Cardiac fibroblast (primary cell): ENCODE measurements at places on chromosomes 4 and X.

- no peak for DNase-seq
Measured at GRCh38 chr4:55793479-55793878, 26.1 kb upstream of the EXOC1L start.

DNA sequence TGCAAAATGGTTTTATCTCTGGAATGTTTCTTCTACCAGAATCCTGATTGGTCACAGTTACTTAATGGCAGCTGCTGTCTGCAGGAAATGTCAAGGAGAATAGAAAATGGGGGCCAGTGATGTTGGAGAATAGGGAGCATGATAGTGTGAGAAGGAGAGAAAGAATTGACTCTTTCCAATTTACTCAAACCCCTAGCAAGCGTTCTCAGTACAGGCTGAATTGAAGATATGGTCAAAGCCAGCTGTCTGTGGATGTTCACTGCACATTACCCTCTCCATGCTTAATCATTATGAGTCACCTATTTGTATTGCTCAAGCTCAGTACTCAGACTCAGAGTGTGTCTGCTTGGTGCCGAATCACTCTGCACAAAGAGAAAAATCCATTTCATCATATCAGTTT, 57.8 kb upstream of the FAM47B start:
- DNase-seq, result peak; percentile 83

GRCh38 chrX:10395179-10395578, 225.2 kb downstream of the MID1 start:
- DNase-seq, result no peak

- DNase-seq, result peak; percentile 2
Measured at GRCh38 chrX:373641-374471, 12.9 kb downstream of the PPP2R3B start.

GRCh38 chr4:108425988-108426387, 194.4 kb upstream of the RPL34 start:
- DNase-seq, result peak; percentile 71

GRCh38 chr4:23162275-23162674, 469.5 kb downstream of the GBA3 start:
- DNase-seq, result no peak

DNA sequence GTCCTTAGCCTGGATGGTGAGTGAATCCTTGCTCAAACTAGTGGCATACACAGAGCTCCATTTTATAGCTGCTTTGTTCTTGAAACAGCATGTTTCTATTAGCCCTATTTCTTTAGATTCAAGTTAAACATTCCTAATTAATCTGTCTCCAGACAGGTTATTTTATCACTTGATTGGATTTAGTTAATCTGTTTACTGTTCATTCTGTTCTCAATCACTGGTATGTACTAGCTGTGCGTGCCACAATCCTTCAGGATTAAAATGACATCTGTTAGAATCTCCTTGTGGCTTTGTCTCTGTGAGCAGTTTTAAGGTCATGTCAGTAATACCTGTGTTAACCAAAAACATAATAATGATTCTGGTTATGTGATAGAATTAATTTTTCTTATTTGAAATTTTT, 36.5 kb downstream of the PTPN13 start:
- DNase-seq, result no peak

DNA sequence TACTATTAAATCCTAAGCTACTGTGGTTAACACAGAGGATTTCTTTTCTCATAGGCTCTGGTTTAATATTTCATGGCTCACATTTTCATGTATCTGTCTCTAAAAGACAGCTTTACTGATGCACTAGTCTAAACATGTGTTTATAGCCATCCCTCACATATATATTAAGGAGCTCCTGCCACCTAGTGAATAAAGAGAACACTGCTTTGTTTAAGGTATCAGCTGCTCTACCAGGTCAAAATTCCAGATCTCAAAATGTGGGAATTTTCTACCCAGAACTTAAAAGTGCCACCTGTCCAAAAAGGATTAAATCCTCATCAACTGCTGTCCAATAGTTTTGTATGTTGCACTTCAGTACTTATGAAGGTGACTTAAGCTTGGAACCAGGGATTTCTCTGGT, 188.5 kb upstream of the TEX13C start:
- no peak for DNase-seq

DNA sequence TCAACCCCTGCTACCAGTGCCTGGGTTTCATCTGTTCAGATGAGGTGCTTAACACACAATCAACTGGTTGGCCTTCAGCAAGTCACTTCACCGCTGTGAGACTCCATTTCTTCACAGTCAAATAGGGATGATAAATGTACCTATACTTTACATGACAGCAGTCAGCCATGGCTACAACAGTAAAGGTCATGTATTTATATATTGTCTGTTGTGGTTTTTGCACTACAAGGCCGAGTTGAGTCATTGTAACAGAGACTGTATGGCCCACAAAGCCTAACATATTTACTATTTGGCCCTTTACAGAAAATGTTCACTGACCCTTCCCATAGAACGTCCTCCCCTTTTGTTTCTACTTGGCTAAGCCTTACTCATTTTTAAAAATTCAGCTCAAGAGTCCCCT, 404.6 kb upstream of the F9 start:
- no peak for DNase-seq

DNA sequence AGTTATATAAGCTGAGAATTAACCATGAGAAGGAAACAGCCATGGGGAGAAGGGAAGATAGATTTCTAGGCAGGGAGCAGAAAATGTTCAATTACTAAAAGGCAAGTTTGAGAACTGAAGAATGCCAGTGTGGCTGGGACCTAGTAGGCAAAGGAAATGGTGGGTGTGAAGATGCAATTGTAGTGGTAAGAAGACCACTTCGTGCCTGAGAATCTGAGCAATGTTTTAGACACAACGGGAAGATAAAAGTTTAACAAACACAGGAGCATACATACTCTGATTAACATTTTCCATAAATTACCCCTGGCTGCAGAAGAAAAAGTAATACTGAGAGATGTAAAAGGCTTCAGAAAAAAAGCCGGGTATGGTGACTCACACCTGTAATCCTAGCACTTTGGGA, 18.1 kb upstream of the MMRN1 start:
- no peak for DNase-seq

- DNase-seq, result peak; percentile 45
Measured at GRCh38 chrX:24760363-24761000, 66.8 kb downstream of the POLA1 start.

- no peak for DNase-seq
Measured at GRCh38 chr4:155535802-155536454, 130.7 kb upstream of the GUCY1A1 start.

GRCh38 chrX:111615227-111615626, 65.7 kb upstream of the ALG13 start:
- no peak for DNase-seq

DNA sequence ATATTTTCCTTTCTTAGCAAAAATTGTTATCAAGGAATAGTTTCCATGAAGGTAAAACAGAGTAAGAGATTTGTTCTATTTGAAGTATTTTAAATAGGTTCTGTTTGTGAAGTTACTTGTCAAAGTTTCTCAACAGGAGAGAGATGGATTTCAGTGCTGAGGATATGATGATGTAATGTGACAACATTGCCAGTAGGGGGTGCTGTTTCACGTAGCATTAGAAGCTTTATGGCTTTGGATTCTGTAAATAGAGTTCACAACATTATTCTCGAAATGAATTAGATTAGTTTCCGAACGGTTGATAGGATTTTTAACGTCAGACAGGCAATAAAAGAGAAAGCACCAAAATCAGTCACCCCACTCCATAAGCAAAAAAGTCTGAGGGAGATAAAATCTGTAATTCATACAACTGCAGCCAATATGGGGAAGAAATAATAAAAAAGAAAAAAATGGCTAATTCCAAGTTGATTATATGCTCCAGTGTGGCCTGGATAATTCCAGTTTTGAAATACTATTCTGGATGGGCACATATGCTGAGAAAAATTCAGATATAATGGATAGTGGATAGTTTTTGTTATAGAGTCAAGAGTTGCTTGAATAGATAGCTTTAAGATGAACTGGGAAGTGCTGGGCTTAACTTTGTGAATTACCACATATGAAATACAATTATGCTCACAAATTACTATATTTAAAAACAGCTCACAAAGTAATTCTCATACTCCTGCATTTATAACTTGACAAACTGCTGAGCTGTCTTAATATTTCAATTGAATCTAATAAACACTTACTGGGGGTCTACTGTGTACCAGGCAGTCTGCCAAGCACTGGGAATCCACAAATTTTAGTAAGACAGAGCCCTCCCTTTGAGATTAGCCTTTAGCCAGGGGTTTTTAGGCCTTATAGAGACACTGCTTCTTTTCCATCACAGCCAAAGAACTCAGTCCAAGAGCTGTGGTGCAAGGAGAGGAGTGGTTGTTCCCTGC, 109.1 kb downstream of the GPAT3 start:
- peak; percentile 76 for DNase-seq

DNA sequence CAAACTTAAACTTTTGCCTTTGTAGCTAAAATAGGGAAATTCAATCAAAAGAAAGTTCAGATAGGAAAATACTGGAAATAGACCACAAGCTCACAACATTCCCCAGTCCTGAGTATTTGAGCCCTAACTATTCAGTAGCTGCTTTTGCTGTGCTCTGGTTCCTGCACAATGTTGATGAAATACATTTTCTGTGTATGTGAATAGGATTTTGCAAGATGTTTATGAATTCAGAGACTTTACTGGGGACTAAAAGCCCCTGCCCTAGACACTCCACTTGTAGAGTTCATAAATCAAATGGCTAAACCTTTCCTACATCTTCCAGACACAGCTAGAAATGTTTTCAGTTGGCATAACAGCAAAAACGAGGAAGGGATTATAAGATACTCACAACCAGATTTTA, 105.9 kb downstream of the FBXO8 start:
- no peak for DNase-seq

- peak; percentile 55 for DNase-seq
Measured at GRCh38 chrX:40094041-40094899, 3.5 kb downstream of the BCOR start.

DNA sequence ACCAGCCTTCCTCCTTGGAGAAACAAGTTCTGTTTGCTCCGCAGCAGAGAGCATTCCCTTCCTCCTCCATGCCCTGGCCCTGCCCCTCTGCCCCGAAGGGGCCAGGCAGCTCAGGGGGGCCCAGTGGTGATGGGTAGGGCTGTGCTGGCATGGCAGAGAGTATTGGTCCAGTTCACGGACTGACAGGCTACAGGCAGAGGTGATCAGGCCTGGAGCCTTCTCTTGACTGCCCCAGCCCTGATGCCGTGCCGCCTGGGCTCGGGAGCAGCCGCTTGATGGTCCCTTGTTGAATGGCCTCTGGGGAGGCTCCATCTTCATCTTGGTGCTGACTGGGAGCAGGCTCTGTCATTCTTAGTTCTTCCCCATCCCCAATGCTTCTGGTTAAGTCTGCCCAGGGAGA, 9.6 kb downstream of the NLGN3 start:
- no peak for DNase-seq

DNA sequence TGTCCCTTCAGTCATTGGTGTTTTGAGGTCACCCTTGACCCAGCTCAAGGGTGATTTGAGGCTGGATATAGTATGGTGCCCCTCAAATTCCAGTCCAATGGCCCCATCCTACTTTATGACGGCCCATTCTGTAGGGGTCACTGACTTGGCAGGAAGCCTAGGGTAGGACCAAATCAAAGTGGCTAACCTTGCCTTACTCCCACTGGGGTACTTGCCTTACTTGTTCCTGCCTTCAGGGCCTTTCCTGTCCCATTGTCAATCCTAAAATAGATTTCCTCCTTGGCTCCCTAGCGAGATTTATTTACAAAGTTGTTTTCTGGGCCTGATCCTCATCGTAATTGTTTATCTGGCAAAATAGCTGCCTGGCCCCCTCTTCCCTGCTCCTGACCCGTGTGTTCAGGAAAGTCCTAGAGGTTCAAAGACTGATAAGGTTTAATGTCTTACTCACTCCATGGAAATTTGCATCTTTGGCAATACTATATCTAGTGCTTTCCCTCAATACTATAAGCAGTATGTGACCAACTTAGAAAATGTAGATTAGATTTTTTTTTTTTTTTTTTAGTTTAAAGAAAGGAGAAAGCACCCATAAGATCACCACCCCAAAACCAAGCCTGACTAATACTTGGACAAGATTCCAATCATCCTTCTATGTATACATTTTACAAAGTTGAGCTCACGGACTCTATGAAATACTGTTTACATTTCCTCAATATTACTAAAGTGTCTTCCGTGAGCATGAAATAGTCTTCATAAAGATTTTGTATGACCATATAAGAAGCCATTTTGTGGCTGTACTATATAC, 44.8 kb downstream of the MSN start:
- DNase-seq, result no peak

- no peak for DNase-seq
Measured at GRCh38 chrX:56499372-56499771, 64.1 kb upstream of the UBQLN2 start.

DNA sequence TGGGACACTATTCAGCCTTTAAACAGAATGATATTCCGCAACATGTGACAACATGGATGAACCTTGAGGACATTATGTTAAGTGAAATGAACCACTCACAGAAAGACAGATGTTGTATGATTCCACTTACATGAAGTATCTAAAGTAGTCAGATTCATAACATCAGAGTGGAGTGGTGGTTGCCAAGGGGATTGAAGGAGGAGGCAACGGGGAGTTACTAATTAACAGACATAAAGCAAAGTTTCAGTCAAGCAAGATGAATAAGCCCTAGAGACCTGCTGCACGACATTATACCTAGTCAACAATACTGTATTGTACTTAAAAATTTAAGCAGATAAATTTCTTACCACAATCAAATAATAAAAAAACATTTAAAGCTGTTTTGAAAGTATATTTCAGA, 105.0 kb upstream of the NR0B1 start:
- no peak for DNase-seq

DNA sequence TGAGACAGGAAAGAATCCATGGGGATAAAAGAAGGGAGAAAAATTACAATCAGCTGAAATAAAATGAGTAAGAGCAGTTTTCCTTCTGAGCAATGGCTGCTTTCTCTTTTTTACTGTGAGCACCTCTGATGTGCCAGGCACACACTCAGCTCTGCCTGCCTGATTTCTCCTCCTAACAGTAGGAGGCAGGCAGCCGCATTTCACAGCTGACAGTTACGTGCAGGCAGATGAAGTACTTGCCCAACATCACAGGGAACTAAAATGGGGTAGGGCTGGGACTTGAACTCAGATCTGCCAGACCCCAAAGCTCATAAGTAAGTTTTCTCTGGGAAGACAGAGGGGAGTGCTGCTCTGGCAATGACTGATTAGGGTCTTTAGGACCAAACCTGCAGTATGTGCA, 54.6 kb downstream of the C4orf50 start:
- DNase-seq, result no peak

DNA sequence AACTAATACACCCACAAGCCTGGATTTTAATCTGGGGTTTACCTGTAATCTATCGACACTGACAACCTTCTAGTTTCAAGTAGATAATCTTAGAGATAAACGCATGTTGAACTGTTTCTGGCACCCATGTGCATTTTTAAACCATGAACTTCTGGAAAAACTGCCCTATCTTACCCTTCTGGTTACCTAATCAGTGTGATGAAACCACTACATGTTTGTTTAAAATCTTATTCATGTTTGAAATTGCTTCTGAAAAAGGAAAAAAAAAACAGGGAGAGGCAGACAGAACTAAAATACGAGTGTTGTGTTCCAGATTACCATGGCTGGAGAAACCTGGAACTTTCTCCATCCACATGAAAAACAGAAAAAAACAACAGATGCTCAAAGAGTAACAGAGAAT, 139.3 kb downstream of the MID1IP1 start:
- peak; percentile 47 for DNase-seq
